Globus pallidus (tissue), 1 donor: ENCODE measurements at places on chromosomes 3 and 15.

DNA sequence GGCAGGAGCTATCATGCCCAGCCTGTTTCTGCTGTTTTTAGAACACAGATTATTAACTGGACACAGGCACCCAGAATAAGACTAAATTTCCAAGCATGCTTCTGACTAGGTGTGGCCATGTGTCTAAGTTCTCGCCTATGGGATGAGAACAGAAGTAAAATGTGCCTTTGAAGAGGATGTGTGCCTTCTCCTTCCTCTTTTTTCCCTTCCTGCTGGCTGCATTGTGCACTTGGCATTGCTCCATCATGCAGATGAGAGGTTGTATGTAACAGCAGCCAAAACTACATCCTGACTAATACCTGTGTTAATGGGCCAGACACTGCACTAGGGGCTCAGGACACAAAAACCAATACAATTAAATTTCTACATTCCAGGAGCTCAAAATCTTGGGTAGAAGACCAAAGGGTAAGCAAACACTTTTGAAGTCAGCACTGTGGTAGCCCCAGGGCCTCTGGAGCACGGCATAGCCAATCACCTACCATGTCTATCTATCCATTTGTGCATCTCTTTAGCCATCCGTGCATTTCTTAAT lies 40.9 kb upstream of the RNU6-1 start:
- peak; percentile 31 for DNase-seq

- no peak for DNase-seq
Measured at GRCh38 chr3:137041251-137041650, 83.5 kb downstream of the IL20RB start.

- no peak for DNase-seq
Measured at GRCh38 chr15:39801641-39802309, 19.1 kb upstream of the FSIP1 start.

DNA sequence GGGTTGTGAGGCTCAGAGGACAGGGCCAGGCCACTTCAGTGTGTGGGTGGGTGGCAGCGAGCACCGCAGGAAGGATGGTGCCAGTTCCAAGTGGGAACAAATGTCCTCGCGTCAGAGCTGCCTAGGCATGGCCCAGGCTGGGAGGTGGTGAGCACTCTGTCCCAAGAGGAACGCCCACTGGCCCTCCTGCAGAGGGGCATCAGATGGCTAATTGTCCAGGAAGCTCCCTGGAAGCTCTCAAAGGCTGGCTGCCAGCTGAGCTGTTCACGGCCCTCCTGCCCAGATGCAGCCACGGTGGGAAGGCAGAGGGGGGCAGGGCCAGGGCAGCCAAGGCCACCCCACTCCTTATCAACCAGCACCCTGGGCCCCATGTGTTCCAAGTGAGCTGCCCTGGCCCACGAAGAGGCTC lies 55.2 kb downstream of the IQSEC1 start:
- DNase-seq = no peak

DNA sequence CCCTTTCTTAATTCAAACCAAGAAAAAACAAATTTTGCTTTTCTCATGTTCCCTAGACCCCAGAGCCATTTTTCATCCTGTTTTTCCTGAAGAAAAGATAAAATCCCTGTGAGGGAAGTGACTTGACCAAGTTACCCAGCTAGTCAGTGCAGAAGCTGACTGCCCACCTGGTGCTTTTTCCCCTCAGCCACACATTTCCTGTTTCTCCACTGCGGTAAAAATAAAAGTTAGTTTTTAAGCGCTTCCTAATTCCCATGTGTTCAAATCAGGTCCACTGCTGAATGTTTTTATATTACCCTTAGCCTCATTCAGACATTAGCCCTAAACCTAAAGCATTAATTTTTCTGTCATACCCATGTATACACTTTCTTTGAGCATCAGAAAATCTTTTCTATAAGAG lies 26.1 kb downstream of the PPP2R3A start:
- DNase-seq = no peak

DNA sequence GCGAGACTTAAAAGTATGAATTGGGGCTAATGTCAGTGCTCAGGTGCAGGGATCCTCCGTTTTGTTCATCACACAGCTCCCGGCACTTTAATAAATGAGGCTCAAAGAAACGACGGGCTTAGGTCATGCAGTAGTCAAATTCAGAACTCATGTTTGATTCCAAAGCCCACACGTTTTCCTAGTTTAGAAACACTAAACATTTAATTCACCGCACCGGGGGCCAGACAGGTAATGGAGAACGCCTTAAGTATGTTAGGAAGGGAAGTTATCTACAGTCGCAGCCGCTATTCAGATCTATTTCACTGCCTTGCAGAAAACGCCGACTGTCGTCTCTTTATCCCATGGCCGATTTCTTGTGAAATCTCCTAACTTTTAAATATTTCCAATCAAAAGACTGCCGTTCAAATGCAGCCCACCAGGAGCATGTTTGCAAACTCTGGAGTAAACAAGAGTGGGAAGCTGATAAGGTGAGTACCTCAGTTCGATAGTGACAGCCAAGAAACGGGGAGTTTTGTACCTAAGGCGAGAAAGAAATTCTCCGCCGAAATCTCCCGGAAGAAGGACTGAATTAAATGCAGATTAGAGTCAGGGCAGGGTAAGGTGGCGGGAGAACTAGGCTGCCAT lies 569 bp downstream of the HIGD2B start:
- DNase-seq = no peak

DNA sequence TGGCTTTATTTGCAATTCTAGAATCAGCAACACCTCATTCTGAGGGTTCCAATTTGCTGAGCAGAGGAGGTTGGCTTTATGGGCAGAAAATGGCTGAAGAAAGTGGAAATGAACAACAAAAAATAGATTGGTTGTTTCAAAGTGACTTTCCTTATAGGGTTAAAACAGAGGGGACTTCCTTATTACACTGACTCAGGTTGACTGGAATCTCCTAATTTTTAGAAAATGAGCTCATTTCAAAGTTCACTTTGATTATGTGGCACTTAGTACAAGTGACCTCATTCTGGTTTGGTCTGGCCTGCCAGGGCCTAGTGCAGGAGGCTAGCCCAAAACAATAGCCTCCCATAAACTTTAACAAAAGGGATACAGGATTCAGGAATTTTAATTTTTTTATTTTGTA lies 41.4 kb downstream of the NFKBIZ start:
- no peak for DNase-seq

- no peak for DNase-seq
Measured at GRCh38 chr15:73709686-73710085, 25.5 kb downstream of the CD276 start.

- no peak for DNase-seq
Measured at GRCh38 chr15:51298620-51299019, 39.8 kb downstream of the CYP19A1 start.

DNA sequence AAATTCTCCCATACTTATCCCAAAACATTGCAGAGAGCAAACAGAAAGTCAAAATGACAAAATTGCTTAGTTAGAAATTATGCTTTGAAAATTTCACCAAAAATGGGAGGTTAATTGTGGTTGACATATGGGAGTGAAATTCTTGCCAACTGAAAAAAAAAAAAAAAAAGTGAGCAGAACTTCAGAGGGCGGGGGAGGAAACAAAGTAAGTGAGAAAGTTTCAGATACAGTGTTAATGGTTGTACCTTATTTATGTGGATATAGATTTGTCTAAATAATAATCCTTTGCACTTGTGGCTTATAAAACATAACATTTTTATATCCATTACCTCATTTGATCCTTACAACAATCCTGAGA lies 91.5 kb upstream of the RAP2B start:
- no peak for DNase-seq

DNA sequence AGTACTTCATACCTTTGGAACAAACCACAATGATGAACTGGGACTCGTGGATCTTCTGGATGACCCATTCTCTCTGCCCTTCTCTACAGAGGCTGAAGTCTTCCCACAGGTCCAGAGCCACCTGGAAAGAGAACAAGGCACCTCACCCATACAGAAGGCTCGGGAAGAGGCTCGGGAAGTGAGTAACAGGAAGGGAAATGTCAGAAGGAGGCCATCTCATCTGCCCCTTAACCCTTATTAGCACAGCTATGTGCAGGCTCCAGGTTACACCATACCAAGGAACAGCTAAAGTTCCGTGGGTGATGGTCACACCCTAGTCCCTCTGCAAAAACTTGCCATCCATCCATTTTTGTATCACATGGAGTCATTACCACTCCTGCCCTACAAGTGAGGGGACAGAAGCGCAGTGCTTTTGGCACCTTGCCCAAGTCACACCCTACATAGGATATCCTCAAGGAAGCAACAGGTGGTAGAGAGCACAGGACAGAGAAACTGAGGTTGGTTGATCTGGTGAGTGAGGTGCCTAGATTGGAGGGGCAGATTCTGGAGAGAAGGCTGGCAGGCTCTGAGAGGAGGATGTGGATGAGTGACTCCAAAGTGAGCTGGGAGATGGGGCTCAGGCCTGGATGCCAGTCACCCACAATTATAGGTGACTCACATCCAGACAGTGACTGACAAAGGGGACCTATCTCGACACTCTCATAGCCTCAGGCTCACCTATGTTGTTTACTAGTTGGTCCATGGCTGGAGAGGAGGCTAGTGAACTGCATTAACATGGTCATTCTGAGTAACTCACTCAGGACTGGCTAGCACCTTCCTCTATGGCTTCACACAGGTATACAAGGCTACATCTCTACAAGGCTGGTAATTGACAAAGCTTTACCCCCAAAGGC lies 38.2 kb downstream of the SPATA12 start:
- DNase-seq = no peak

- DNase-seq = no peak
Measured at GRCh38 chr3:128432971-128433836, 33.5 kb downstream of the DNAJB8 start.

DNA sequence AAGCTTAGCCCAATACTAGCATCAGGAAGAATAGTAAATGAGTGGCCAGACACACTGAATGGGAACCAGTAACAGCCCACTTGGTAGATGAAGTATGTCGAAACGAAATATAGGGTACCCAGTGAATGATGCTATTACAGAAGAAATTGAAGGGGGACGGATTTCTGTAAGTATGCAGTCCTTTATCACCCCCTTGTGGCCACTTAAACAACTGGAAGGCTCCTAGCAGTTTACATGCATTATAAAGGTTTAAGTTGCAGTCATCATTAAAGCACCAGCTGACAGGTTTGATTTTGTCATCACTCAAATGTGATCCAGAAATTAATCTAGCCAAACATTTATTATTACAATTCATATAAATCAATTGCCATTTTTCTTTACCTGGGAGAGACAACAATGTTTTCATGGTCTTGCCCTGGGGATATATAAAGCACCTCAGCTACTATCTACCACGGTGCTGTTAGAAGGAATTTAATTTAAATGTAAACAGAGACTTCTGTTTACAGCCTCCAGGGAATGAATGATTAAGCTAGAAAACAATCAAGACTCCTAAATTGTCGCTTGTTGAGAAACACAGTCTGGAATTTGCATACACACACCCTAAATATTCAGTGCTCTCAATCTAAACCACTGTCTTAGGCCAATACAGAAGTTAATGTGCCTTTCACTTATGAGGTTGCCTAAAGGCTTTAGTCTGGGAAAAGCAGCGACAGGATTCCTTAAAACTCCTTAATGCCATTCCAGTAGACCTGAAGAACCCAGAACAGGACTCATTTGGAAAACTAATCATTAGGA lies 7.8 kb downstream of the EIF1B start:
- peak; percentile 71 for DNase-seq
